ENCODE measurements at places on chromosomes 11 and 22. TPM values are rescaled to one million over a fixed set of nuclear protein-coding genes. Genes with fewer than 3 reads are reported as not detected.
A peak's percentile ranks its signal among the peaks of the same experiment; 100 is the strongest.

C11orf42 gene
- not detected for total RNA-seq

OR8J3 gene
- total RNA-seq, result not detected

ASPHD2 gene
- 17.0 TPM for total RNA-seq

FXYD2 gene
- 13.1 TPM for total RNA-seq

SCGB1D2 gene
- total RNA-seq, result not detected

GRCh38 chr11:70582886-70583641 is 184.7 kb downstream of the CTTN start:
- DNase-seq, result no peak

DNA sequence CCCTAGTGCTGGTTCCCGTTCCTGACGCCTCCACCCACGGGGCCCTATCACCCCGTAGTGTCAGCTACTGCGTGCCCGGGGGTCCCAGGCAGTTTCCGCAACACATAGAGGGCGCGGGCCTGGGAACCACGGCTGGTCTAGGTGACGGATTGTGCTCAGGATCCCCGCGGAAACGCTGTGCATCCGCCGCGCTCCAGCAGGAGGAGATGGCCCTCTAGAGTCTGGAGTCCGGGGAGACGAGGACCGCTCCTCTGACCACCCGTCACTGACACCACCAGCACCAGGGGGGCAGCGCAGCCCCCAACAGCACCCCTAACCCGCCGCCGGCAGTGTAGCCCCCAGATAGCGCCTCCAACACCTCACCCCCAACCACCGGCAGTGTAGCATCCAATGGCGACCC is 4.4 kb upstream of the RFPL3 start:
- no peak for DNase-seq

DNA sequence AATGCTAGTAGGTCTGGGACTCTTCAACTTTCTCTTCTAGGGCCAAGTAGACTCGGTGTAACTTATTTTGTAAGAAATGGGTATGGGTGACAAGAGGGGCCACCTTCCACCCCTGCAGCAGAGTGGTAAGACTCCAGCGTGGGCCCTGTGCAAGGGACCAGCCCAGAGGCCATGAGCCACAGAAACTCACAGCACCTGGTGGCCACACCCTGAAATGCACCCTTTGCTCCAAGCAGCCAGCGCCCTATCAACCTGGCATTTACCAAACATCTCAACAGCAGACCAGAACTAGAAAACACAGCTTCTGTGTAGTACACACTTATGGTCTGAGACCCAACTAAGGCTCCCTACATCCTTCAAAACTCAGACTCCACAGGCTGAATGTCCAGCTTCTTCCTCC is 5.7 kb downstream of the CDCA5 start:
- peak; percentile 81 for DNase-seq

- DNase-seq, result no peak
Measured at GRCh38 chr11:133053124-133053776, 479.1 kb downstream of the OPCML start.

DNA sequence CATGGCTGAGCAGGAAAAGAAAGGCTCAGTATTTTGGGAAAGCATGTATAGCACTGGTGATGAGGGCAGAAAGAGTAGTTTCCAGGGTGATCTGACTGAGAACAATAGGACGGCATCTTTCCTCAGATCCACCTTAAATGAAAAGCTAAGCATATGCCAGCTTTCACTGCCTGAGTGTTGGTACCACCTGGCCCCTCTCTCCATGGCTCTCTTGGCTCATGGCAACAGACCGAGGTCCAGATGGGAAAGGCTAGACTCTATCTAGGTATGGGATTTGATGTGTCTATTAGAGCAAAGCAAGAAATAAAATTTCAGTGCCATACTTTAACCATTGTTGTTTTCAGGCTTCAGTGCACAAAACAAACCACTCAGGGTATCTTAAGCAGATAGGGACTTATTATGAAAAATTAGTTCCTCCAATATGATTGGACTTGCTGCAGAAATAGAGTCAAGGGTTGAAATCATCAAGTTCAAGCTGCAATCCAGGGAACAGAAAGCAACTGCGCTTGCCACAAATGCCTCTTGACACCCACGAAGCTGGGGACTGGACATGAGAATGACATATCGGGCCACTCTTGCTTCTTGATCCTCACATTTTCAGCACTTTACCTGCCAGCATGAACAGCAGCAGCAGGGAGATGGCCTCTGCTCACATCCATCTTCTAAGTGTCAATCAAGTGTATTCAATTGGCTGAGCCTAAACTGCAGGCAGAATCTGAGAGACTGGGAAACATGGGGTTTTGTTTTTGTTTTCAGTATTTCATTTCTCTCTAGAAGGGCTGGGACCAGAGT is 64.0 kb upstream of the SNX19 start:
- no peak for DNase-seq

DNA sequence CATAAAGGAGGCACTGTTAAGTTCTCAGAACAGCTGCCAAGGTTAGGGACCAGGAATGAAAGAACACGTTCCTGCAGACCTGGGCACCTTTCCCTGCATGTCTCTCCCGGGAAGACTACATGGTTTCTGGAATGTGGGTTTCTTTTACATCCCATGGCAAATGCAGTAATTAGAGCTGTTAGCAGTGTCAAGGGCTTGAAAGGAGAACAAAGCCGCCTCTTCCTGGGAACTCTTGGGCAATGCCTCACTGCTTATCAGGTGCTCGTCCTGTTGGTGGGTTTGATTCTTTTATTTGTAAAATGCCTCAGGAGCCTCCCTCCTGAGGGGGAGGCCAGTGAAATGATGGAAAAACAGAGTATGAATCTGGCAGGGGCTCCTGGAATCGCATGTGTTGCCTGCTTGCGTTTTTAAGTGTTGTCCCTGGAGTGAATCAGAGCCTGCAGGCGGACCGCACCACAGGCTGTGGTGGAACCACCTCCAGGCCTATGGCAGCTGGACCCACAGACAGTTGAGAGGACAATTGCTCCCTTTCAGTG is 723 bp upstream of the C22orf31 start:
- no peak for DNase-seq

DNA sequence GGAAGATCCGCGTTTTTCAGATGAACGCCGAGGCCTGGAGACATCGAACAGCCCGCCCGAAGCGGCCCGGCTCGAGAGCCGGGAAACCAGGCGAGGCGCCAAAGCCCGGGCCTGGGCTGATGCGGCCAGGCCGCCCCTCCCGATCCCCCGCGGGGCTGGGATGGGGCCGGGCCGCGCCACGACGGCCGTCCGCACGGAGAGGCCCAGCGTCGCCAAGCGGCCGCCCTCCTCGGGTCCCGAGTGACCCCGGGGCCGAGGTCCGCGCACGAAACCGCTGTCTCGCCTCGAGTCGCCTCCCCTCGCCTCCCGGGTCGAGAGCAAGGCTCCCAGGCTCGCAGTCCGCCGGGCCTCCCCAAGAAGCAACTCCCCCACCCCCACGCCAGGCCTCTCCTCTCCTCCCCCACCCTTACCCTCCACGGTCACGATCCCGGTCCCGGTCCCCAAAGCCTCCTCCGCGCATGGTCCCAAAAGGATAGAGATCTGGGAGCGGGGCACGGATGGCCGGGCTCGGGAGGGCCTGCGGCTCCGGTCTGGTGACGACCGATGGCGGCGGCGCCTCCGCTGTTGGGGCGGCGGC is 482 bp downstream of the DDX17 start:
- peak; percentile 75 for DNase-seq

- DNase-seq, result no peak
Measured at GRCh38 chr22:39364714-39365491, 15.1 kb downstream of the SYNGR1 start.

GRCh38 chr11:69333149-69333710 is 39.3 kb downstream of the MYEOV start:
- DNase-seq, result no peak

- no peak for DNase-seq
Measured at GRCh38 chr11:126861796-126862459, 138.6 kb downstream of the KIRREL3 start.

All from activated CD8-positive, alpha-beta memory T cell treated with anti-CD3 and anti-CD28 coated beads, Interleukin-2, amount 10 ng/mL, durations not matched to agents 7 days and 5 days (primary cell).